ENCODE measurements at places on chromosomes 13 and 19.

GRCh38 chr13:109704771-109705635 lies 81.4 kb downstream of the IRS2 start:
- no peak for DNase-seq

GRCh38 chr19:12838886-12839756 lies 806 bp downstream of the MAST1 start:
- peak; percentile 22 for DNase-seq

GRCh38 chr19:38850436-38850975 lies 720 bp upstream of the HNRNPL start:
- DNase-seq, result no peak

DNA sequence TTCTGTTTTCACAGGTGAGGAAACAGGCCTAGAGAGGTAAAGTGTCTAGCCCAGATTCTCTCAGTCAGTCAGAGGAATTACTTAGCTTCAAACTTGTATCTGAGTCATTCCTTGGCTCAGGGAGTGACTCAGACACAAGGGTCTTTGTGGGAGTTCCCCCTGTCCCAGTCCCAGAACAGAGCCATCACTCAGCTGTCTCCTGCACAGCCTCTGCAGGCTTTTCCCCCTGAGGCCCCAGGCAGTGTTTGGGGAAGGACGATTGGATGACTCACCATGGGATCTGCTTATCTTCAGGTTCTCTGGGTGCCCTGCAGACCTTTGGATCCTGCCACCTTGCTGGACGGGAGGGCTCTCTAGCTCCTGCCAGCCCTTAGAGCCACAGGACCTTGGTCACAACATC lies 13.2 kb downstream of the ZNF793 start:
- DNase-seq, result no peak

DNA sequence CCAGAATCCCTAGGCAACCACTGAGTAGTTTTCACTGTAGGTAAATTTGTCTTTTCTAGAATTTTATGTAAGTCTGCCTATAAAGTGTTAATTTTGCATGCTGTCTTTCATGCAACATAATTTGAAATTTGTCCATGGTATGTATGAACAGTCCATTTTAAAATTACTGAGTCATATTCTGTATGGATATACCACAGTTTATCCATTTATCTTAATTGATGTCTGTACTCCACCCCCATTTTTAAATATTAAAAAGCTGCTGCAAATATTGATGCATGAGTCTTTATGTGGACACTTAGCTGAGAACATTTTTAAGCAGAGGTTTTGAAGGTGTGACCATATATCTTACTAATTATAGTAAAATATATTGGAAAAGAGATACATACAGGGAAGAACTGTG lies 9.0 kb downstream of the ZNF134 start:
- DNase-seq, result no peak

DNA sequence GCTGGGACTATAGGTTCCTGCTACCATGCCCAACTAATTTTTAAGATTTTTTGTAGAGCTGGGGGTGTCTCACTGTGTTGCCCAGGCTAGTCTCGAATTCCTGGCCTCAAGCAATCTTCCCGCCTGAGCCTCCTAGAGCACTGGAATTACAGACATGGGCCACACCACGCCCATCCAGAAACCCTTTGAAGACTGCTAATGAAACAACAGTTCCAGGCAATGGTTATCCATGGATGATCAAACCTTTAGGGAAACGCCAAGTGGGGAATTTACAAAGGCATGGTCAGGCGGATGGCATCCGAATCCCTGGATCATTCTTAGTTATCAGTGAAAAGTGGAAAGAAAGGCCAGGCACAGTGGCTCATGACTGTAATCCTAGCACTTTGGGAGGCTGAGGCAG lies 16.9 kb upstream of the DNMT1 start:
- DNase-seq, result no peak

GRCh38 chr19:30228113-30228834 lies 143.9 kb upstream of the ZNF536 start:
- DNase-seq, result no peak

DNA sequence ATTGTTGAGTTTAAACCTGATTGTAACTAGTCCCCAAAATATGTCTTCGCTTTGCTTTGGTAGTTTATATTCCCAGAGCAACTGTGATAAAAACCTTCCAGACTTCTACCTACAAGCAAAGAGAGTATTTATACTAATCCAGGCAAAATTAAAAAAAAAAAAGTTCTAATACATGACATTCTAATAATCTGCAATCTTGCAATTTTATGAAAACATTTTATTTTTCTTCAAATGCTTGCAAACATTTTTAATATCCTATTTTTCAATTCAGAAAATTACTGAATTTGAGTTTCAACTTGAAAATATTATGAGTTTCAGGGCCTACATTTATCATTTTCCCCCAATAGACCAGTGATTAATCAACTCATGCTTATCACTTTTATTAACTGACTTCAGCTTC lies 830.2 kb upstream of the KLHL1 start:
- DNase-seq, result no peak

DNA sequence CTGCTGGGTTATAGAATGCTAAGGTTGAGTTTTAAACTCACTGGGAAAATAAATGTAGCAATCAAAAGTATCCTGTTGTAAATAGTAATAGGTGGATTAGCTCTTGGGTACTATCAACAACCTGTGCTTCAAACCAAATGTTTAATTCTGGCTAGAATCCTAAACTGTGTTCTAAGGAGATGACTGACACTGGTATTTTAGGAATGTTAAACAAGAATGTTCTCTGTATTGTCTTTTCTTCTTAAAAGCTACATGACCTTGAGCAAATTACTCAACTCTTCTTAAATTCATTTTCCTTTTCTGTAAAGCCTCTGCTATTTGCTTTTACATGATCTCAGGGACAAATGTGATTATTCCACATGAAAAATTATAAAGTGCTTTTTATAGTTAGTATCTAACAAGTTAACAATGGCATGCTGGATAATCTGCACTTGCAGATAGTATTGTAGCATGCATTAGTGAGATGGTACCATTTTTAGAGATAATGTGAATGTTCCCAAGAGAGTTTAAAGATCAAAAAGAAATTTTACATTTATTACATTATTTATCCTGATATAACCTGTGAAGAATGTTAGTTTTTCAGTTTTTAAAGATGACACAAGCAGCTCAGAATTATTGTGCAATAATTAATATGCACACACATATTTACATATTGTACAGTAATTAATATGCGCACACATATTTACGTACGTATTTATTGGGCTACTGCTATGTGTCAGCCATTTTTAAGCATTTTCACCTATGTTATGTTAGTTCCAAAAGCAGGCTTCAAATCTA lies 13.6 kb upstream of the EPSTI1 start:
- no peak for DNase-seq

DNA sequence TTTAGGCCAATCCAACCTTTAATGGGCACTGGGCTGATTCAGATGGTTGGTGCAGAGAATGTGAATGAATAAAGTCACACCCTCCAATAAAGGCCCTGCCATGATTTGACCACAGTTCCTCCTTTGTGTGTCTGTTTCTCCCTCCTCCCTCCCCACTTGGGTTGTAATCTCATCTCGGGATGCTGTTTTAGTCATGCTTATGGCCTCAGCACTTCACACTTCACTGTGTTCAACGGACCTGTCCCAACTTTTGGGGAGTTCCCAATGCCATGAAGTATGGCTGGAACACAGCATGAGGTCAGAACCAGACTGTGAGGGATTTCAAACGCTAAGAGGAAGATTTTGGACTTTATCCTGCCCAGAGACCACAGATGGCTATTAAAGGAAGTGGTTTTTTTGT lies 5.6 kb upstream of the RAB8A start:
- no peak for DNase-seq

GRCh38 chr13:93872376-93872775 lies 607.1 kb downstream of the DCT start:
- no peak for DNase-seq

- DNase-seq, result no peak
These were observed 39.4 kb downstream of the ADPRHL1 start for GRCh38 chr13:113413898-113414282.

DNA sequence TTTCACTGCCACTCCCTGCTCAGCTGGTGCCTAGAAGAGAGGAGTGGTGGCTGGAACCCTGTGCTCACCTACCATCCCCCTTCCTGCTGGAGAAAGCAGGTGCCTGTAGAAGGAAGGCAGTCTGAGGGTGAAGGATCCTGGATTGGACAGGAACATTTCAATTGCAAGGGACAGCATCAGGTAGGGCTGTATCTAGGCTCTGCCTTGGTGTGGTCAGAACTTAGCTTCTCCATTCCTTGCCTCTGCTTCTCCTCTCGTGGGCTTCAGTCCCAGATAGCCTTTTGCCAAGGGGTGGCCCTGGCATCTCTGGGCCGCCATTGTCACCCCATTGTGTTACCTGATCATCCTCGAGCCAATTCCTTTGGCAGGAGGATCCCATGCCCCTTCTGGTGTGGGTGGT lies 73.2 kb upstream of the KCTD15 start:
- DNase-seq, result no peak

- DNase-seq, result no peak
These were observed 13.9 kb downstream of the FCHO1 start for GRCh38 chr19:17765069-17765618.

GRCh38 chr19:51808333-51808986 lies 13.5 kb downstream of the FPR3 start:
- no peak for DNase-seq

DNA sequence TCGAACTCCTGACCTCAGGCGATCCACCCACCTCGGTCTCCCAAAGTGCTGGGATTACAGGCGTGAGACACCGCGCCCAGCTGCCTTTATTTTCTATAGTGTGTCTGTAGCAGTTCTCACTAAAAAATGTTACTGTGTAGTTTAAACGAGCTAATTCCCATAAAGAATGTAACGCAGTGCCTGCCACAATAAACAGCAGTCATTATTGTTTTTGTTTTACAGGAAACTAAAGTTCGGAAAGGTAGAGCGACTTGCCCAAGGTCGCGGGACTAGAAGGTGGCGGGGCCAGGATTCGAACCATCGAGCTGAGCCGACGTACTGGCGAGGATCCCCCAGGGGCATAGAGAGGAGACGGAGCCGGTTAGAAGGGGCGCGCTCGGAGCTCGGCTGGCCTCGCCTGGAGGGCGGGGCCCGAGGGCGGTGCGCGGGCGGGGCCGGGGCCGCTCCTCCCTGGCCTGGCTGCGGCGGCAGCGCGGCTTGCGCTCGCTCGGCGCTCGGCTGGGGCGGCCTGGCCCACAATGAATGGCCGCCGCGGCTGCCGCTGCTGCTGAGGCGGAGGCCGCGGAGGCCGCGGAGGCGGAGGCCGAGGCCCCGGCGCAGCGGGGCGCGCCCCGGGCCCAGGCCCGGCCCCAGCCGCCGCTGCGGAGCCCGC lies at the start of gene NACC1:
TSS of gene NACC1 (plus strand) at position 493 of the 652 bp plus-strand sequence. CDS start 16,944 bp downstream, outside the sequence.
- DNase-seq, result peak; percentile 91

DNA sequence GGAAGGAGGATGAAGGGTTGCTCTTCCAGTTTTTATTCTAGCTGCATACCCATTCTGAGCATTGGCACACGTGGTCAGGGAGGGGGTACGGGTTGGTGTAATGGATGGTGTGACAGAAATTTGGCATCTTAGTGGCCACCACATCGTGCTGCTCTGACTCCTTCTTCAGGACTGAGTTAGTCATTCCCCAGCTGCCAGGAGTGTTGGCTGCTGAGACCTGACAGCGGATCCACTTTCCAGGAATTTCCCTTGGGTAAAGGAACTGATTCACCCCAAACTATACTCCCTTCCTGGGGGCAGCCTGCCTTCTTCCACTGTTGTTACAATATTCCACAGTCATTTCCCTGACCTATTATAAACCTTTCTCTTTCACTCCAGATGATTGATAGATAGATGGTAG lies 595.5 kb upstream of the KLHL1 start:
- no peak for DNase-seq

GRCh38 chr19:40576151-40576584 lies 505 bp upstream of the SHKBP1 start:
- no peak for DNase-seq

DNA sequence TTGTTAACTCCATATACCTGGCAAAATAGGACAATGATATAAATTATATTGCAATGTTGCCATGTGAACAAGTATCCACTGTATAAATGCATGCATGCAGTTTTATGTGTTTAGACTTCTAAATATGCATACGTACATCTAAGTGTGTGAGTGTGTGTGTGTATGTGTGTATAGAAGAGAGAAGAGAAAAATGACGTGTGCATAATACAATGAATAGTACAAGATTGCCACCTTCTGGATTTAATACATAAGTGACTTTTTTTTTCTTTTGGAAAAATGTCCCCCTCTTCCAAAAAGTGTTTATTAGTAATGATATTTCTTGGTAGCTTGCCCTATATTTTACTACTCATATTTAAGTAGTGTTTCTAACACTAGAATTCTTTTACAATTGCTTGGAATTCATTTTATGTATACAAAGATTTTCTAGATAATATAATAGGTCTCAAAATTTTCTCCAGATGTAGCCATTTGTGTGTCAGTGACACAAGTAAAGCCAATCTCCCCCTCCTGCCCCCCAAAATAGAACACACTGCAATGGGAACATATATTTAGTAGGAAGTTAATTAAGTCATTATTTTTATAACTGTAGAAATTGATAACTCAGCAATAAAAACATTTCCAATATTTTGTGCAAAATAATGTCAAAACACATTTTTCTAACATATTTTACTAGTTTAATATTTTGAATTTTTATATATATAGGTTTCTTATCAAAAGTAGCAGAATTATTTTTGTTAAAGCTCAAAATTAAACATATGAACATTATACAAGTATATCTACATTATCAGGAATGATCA lies 783.3 kb upstream of the ATXN8OS start:
- DNase-seq, result no peak

- no peak for DNase-seq
These were observed 164.7 kb downstream of the KCNRG start for GRCh38 chr13:50179977-50180376.

GRCh38 chr19:3693025-3693925 lies 7.0 kb downstream of the PIP5K1C start:
- no peak for DNase-seq

GRCh38 chr19:1001538-1002166 lies 1.4 kb downstream of the GRIN3B start:
- peak; percentile 81 for DNase-seq

DNA sequence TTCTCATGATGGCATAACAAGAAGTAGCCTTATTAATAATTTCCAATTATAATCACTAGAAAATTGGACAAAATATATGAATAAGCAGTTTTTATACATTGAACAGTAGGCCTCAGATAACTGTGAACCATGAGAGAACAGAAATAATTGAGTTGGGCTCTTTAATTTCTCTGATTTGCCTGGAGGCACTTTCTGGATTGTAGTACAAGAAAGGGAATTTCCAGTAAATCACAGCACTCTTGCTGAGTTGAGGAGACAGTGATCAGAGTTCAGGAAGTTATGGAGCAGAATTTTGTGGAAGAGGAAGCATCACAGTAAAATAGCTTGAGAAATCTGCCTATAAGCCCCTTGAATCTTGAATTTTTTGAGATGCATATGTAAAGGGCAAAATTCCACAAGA lies 216.2 kb downstream of the MAB21L1 start:
- no peak for DNase-seq

DNA sequence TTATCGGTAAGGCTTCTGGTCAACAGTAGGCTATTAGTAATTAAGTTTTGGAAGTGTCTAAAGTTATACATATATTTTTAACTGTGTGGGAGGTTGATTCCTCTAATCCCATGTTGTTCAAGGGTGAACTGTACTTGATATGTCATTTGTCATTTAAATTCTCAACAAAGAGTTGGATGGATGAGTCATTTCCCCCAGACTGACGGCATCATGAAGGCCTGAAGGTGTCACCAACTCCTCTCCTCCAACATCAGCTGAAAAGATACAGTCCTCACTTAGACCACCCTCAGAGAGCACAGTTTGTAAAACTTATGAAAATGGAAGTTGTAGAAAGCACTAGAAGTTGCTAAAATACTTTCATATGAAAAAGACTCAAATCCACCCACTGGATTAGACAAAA lies 48.8 kb downstream of the DCLK1 start:
- no peak for DNase-seq
